Breast epithelium (tissue), 4 donors: ENCODE measurements at places on chromosomes 4 and X. TPM values are rescaled to one million over a fixed set of nuclear protein-coding genes. Genes with fewer than 3 reads are reported as not detected.

DNA sequence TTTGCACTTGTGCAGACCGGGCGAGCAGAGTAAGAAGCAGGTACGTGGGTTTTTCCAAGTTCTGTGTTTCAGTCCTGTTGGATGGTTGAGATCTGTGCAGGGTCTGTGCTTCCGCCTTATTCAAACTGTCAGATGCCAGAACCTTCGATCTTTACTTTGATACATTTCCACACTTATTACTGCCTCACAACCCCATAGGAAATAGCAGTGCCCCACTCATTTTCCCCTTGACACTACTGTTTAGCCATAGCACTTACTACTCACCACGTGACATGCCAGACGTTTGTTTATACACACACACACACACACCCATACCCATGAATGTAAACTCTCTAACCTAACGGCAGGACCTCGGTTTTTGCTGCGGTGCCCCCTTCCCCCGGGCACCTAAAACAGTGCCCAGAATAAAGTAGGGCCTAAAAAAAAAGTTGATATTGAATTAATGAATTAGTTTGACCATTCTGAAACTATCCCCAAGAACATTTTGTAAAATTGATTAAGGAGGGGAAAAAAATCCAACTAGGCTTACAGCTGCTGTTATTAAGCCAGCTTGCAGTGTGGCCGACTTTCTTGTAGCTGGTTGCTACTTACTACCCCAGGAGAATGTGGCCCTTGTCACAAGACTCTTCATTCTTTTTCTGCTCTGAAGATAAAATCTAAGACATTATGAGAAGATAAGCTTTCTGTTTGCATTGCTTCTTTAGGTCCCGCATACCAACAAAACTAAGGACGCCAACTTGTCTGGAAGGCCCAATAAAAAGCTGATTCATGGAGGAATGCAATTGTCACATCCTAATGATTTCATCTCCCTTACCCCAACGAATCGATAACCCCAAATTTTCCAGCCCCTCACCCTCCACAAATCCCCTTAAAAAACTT, 704 bp upstream of the SEPSECS start:
- DNase-seq, result no peak

GRCh38 chrX:124506066-124506465, 159.7 kb downstream of the SH2D1A start:
- DNase-seq, result no peak

The TRIM75 gene
- not detected for total RNA-seq

DNA sequence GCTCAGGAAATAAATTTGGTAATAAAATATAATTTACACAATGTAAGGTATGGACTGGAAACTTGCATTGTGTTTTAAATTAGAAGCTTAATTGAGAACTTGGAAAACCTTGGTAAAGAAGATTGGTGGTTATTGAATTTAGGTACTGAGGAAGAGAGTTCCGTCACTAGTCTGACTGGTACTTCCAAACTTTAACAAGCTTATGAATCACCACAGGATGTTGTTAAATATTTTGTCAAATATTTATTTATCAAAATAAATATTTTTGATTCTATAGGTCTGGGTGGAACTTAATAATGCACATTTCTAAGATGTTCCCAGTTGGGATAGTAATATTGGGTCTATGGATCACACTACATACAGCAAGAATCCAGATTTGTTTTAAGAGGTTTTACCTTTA, 992.2 kb downstream of the ARAP2 start:
- no peak for DNase-seq

- no peak for DNase-seq
These were observed 70.3 kb downstream of the RAB28 start for GRCh38 chr4:13413729-13414437.
